Inflammatory macrophage (primary cell): ENCODE measurements at places on chromosomes 5 and 9.

DNA sequence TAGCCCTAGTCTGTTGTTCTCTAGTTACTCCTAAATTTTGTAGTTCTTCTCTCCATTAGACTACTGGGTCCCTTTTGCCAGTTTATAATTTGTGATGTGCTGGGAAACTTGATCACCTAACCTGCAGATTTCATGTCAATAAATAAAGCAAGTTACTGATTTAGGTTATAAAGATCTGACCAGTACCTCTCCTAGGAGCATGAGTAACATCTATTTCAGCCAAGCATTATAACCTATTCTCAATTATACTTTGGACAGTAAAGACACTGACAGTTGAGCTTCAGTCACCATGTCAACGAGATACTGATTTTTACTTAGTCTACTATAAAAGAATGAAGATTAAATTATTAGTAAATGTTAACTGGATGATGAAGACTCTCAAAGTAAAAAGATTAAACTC is 36.7 kb downstream of the CSNK1A1 start:
- DNase-seq, result no peak

DNA sequence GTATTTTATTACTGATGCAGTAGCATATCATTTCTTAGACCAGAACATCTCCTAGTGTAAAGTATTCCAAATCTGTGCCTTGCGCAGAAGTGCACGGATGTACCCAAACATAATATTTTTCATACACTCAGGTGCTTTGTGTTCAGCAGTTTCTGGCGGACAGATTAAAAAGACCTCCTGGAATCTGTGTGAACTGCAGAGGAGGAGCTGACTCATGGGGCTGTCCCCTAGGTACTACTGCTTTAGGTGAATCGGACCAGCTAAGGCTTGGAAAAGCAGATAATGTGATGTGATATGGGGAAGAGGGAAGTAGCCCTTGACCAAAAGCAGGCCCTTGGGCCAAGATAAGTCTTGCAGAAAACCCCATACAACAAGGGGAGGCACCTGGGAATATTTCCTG is 310.1 kb downstream of the PLK2 start:
- no peak for DNase-seq

DNA sequence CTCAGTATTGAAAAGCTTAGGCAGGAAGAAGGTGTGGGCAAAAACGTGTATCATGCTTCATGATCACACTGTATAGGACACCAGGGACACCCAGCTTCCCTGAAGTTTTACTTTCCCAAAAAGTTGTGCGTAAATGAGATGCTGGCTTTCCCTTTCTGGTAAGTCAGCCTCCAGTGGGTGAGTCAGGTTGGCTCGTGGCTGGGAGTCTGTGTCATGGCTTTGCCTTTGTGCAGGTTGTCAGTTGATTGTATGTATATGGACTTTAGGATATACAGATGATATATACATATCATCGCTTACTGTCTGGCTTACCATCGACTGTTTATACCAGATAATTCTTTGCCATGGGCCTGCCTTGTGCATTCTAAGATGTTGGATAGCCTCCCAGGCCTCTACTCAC is 34.2 kb downstream of the ADRB2 start:
- DNase-seq, result no peak

DNA sequence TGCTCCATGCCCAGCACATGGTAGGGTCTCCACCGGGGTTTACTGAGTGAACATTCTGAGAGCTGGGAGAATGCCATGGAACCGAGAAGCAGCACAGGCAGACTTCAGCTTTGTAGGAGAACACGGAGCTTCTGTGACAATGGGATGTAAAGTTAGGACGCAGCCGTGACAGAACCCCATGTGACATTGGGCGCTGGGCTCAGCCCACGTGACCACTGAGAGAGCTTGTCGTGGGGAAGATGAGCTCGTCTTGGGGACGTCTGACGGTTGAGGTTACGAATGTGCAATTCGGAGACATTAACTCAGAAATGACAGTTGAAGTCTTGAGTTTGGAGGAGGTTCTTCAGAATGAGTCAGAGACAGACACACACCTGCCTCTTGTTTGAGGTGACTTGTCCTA is 13.5 kb downstream of the SDHA start:
- no peak for DNase-seq

- no peak for DNase-seq
Measured at GRCh38 chr9:129909851-129910250, 74.6 kb downstream of the USP20 start.

DNA sequence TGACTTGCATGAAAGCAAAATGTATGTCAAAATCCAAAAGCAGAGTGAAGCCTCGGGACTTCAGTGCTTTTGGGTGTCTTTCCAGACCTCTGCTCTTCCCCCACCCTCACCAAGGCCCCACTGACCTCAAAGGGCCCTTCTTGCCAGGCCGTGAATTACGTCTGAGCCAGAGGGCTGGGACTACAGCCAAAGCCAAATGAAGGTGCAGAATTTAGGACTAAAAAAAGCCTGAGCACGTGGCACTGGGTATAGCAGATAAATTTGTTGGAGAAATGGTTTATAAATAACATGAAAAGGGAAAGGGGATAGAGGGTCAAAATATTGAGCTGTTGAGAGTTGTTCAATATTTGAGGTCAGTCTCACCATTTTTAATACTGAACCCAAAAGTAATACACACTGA is 163.4 kb downstream of the GHR start:
- DNase-seq, result no peak

GRCh38 chr5:15074651-15075050 is 203.1 kb upstream of the ANKH start:
- DNase-seq, result no peak
